ENCODE measurements at places on chromosomes 13 and 19. TPM values are rescaled to one million over a fixed set of nuclear protein-coding genes. Genes with fewer than 3 reads are reported as not detected.

ZNF600 gene
- total RNA-seq = 12.9 TPM

GRCh38 chr13:73336773-73337172 is 278.0 kb downstream of the KLF5 start:
- no peak overlapping the region for H3K27ac ChIP-seq
- no peak overlapping the region for H3K4me3 ChIP-seq
- no peaks in the 10 kb centered on the region for H3K36me3 ChIP-seq
- no peaks in the 10 kb centered on the region for H3K27me3 ChIP-seq

GRCh38 chr13:110535526-110535925 is 26.0 kb downstream of the RAB20 start:
- peaks cover 12% of the 10 kb centered on the region for H3K4me1 ChIP-seq
- no peak for DNase-seq
- no peak overlapping the region for H3K4me3 ChIP-seq
- H3K27me3 ChIP-seq = no peaks in the 10 kb centered on the region

ZNF443 gene
- 9.4 TPM for total RNA-seq

- DNase-seq = no peak
Observed at GRCh38 chr13:71703138-71703537, 163.9 kb downstream of the DACH1 start.
